Dermis microvascular lymphatic vessel endothelial cell (primary cell): ENCODE measurements at places on chromosomes 7 and 10. TPM values are rescaled to one million over a fixed set of nuclear protein-coding genes. Genes with fewer than 3 reads are reported as not detected.

TAC1 gene
- total RNA-seq: not detected in 2 replicates

GRCh38 chr10:28295336-28295735 lies 7.5 kb downstream of the MPP7 start:
- DNase-seq: no peak

DNA sequence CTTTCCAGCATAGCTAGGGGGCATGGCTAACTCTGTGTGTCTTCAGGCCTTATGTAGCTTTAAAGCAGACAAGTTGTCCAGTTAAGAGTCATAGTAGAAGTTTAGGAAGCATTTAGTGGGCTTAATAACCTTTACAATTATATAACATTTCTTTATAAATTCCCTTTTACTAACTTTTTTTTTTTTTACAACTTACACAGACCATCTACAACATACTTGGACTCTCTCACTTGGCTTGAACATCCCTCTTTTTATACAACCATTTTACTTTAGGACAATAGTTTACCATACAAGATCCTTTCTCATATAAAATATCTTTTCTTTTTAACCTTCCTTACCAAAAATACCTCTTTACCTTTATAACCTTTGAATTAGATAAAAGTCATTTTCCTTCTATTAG lies 26.3 kb downstream of the SP4 start:
- DNase-seq: no peak

DNA sequence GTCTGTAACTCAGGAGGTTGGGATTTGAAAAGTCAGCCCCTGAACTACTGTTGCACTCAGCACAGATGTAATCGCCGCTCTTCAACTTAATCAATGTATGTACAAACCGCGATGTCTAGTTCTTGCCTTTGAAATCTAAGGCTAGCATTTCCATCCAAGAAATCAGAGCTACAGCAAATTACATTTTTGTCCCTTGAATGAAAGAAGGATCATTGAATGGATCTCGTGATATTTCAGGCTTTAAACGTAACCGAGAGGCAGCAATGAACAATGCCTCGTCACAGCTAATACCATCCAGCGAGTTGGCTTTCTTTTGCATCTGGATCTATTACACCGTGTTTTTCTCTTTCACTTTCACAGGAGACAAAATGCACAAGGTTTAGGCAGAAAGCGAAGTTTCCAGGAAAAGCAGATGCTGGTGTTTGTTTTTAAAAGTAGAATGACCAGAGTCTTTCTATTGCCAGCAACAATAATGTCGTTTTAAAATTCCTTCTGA lies 5.5 kb downstream of the SKIDA1 start:
- DNase-seq: peak; percentile 78

GRCh38 chr7:90536449-90536848 lies 59.7 kb upstream of the CDK14 start:
- DNase-seq: no peak

ENO4 gene
- under 0.01 TPM in 1 of 2 replicates, not detected in the other for total RNA-seq

RBP4 gene
- total RNA-seq: not detected in 2 replicates
